Activated CD4-positive, CD25-positive, alpha-beta regulatory T cell (primary cell): ENCODE measurements at places on chromosomes 5 and 9.

DNA sequence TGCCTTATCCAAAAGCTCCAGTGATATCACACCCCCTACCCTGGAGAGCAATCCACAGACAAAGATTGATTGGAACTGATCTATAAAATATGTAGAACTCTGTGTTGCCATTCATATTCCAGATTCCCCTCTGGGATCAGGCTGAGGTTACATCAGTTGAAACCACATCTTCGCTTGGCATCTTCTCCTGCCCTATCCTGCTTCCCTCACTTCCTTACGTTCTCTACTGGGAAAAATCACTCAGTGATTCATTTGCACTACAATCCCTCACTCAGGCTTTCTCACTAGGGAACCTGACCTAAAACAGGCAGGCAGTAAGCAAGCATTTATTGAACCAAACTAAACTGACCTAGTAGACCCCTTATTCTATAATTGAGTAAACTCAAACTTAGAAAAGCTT, 111.7 kb downstream of the ESM1 start:
- DNase-seq, result no peak

- no peak for DNase-seq
Observed at GRCh38 chr5:170573114-170573513, 69.3 kb downstream of the KCNIP1 start.

DNA sequence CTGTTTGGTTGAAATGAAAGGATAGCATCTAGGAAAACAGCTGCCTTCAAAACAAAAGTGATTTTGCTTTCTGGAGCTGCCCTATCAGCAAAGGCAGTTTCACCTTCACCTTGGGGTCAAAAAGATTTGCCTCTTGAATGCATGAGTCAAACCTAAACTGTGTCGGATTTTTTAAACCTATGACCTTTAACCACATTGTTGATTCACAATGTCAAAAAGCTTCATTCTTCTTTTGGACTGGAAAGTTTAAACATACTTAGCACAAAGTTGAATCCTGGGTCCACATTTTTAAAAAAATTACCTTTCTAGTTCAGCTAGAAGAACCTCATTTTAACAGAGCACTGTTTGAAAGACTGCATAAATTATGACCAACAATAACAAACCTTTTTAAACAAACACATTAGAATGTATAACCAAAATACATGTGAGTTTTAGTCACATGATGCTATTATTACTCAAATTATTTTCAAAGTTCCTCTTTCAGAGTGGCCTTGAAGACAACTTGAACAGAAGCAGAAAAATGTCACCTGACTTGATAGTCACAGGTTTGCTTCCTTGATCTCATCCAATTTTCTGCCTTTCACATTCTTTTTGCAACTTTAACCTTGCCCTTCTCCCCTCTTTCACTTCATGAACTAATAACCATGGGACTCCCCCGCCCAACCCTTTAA, 109.7 kb upstream of the LHFPL2 start:
- no peak for DNase-seq

GRCh38 chr5:38433160-38433861, 123.1 kb downstream of the LIFR start:
- DNase-seq, result no peak

- DNase-seq, result no peak
Observed at GRCh38 chr9:90642570-90643539, at the start of gene DIRAS2. DIRAS2 (minus strand) TSS chr9:90642824; CDS start chr9:90613827, 28,997 bp downstream.

GRCh38 chr5:150146862-150147601, 8.6 kb downstream of the PDGFRB start:
- no peak for DNase-seq

- no peak for DNase-seq
Observed at GRCh38 chr9:136412962-136413361, 2.5 kb downstream of the PMPCA start.

- DNase-seq, result no peak
Observed at GRCh38 chr9:80072451-80072850, 500.7 kb downstream of the TLE4 start.

- DNase-seq, result no peak
Observed at GRCh38 chr9:74172874-74173273, 324.3 kb upstream of the RORB start.

- DNase-seq, result no peak
Observed at GRCh38 chr5:147697380-147697779, 85.1 kb downstream of the JAKMIP2 start.

DNA sequence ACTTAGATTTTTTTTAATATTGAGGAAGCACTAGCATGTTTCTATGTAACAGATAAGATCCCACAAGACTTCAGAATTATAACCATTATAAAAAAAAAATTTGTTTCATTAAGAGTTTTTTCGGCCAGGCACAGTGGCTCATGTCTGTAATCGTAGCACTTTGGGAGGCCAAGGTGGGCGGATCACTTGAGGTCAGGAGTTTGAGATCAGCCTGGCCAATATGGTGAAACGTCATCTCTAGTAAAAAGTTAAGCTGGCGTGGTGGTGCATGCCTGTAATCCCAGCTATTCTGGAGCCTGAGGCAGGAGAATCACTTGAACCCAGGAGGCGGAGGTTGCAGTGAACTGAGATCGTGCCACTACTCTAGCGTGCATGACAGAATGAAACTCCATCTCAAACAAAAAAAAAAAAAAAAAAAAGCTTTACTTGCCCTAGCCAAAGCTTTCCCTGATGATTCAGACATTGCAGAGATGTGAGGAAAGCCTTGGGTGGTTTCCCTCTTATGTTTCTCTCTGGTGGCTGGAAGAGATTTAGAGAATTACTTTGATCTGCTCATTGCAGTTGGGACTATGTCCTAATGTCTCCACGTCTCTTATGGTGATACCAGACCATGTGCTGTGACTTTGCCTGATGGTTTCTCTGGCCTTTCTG, 65.4 kb downstream of the EGFLAM start:
- no peak for DNase-seq

DNA sequence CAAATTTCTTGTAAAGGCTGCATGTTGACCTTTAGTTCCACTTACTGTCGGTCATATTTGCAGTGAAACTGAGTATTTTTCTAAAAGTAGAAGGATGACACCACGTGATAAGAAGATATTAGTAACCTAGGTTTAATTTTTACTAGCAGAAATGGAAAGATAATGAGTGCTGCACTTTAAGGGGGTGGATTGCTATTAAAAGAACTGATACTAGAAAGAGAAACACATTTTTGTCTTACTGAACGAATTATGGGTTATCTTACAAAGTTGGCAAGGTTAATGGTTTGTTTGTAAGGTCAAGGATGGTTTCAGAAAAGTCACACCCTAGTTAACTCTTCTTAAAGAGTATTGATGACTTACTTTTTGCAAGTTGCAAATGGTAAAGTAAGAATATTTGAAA, 2.4 kb downstream of the MACIR start:
- no peak for DNase-seq

DNA sequence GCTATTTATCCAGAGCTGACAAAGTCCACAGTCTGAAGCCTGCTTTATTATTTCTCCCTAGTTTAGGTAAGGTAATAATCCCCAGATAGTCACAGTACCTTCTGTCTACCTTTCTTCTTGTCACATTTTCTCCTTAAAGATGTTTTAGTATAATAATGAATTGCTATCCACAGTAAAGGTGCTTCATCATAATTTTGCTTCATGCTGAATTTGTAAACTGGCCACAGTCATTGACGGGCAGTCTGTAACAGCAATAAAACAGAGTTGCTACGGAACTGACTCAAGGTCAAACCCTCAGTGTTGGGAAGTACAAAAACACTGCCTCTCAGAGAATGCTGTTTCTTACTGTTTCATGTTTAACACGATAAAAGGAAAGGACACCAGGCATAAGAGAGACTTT, 195.7 kb downstream of the ZNF608 start:
- no peak for DNase-seq

DNA sequence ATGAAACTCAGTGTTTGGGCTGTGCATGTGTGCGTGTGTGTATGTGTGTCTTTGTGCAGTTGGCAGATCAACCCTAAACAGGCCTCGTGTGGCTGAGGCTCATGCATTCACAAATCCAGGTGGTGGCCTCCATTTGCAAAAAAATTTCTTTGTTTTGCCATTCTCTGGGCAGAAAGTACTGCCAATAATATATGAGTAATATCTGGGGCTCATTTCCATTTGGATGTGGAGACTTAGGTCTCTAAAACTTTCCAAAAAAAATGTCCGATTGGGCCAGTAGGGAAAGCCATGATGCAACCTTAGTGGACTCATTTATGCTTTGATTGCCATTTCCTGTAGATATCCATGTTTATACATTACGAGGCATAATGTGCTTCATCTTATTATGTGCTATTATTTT, 77.9 kb upstream of the RPS23 start:
- DNase-seq, result no peak

DNA sequence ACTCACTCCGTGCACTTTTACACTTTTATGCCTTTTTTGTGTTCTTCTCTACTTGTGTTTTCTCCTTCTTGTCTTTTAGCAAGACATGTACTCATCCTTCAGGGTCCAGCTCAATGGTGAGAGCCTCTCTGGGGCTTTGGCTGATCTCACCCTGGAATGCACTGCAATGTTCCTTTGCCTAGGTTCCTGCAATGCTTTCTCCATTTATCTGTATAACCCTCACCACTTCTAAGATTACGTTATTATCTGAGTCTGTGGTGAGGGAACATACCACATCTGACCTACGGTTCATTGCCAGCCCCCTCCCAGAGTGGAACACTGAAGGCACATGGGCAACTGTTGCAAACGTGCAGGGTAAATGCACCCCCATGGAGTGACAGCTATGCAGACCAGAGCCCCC, 47.3 kb downstream of the KCNIP1 start:
- no peak for DNase-seq

- DNase-seq, result no peak
Observed at GRCh38 chr5:169762338-169763095, 125.4 kb downstream of the DOCK2 start.

GRCh38 chr5:79416499-79416898, 97.4 kb downstream of the HOMER1 start:
- no peak for DNase-seq

GRCh38 chr9:28899267-28899666, 1326.0 kb upstream of the C9orf72 start:
- DNase-seq, result no peak
